ENCODE measurements at places on chromosomes 5 and 9. TPM values are rescaled to one million over a fixed set of nuclear protein-coding genes. Genes with fewer than 3 reads are reported as not detected.

- no peak for DNase-seq
Observed at GRCh38 chr5:132233811-132234683, 6.4 kb upstream of the P4HA2 start.

DNA sequence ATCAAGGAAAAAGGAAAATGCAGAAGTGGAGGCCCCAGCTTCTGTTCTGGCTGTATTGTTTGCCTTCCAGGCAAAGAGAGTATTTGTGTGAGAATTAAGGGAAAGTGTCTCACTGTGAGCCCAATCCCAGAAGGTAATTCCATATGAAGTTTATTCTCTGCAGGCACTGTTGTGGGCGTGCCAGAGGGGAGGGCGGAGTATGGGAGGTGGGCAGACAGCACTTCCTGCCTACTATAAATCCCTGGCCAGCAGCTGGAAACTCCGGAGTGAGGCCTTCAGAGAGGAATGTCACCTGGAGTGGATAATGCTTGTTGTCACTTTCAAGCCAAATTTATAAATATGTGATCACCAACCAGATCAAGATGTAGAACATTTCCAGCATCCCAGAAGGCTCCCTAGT lies 209.5 kb downstream of the ARHGAP26 start:
- no peak for DNase-seq

DOCK2 gene
- total RNA-seq: 2.0 TPM

CRHBP gene
- not detected for total RNA-seq

ACTL7A gene
- total RNA-seq: not detected

Data from foreskin keratinocyte (primary cell).